ENCODE measurements at places on chromosomes 11 and 22. TPM values are rescaled to one million over a fixed set of nuclear protein-coding genes. Genes with fewer than 3 reads are reported as not detected.

GRCh38 chr22:29691636-29692326, 28.0 kb upstream of the CABP7 start:
- DNase-seq = no peak

DNA sequence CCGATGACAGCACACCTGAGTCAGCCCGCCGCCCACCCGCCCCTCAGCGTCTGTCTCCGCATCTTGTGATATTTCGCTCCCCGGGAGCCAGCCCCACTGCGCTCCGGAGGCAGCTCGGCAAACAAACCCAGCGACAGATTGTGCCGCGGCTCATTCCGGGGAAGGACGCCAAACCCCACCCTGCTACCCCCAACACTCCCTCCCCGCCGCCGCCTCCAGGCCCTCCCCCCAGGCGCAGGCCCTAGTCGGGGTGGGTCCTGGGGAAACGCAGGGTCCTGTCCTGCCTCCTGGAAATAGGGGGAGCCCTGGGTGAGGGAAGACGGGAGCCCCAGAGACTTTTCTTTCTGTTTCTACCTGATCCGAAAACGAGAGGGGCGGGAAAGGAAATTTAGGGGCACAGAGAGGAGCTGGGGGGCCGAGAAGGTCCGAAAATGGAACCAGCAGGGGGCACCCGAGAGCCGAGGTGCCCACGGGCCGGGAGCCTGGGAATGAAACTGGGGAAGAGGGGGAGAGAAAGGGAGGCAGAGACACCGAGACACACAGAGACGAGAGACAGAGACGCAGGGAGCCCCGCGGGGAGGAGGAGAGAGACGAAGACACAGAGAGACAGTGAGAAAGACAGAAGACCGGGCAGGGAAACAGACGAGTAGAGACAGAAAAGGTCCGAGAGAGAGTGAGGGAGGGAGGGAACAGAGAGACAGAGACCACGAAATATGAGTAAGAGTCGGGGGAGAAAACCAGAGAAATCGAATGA, 1.7 kb upstream of the RTN4RL2 start:
- DNase-seq = no peak

Gene LZTR1
- polyA plus RNA-seq = 42.8 TPM

Gene SPTY2D1
- polyA plus RNA-seq = 12.9 TPM

Measured in hindlimb muscle (tissue), 1 donor.